ENCODE measurements at places on chromosomes 2 and 18.

DNA sequence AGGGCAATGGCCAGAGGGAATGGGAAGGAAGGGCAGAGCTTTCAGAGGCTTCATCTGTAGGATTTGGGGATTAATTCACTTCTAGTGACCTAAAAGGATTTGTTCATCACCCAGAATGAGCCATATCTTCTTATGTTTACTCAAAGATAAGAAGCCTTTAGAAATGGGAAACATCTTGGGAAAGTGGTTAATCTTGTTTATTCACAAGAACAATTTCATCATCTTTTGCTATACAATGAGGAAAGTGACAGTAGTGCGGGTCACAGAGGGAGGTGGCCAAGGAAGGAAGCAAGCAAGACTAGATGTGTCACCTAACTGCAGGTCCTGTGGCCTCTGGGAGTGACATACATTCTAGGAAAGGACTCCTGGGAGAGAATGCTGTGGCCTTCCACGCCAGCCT, 140.4 kb upstream of the ALPP start:
- no peak for DNase-seq

- DNase-seq: no peak
Measured at GRCh38 chr2:23460228-23460627, 75.2 kb downstream of the KLHL29 start.

- DNase-seq: no peak
Measured at GRCh38 chr2:222568865-222569264, 87.0 kb downstream of the FARSB start.

- DNase-seq: no peak
Measured at GRCh38 chr2:207515671-207516070, 14.1 kb upstream of the CREB1 start.

- no peak for DNase-seq
Measured at GRCh38 chr2:31440764-31441163, 26.2 kb upstream of the XDH start.

- DNase-seq: no peak
Measured at GRCh38 chr18:23421277-23421676, 31.8 kb upstream of the RIOK3 start.

- DNase-seq: no peak
Measured at GRCh38 chr2:230052299-230052698, 16.4 kb downstream of the SLC16A14 start.

DNA sequence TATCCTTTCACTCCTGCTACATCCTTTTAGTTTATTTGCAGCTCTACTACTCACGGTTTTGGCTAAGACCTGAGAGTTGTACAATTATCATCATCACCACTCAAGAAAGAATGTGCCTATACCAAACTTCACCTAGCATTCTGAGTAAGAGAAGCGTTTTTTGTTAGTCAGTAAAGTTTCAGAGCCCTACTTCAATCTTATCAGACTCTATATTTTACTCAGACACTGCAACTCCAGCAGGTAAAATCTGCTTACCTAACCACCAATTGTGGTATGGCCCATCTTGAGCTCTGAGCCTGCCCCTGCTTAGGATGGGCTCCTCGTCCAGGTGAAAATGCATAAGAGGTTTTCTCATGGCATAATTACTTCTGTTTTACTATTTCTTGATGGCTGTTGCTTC, 37.1 kb downstream of the ICOS start:
- DNase-seq: no peak

DNA sequence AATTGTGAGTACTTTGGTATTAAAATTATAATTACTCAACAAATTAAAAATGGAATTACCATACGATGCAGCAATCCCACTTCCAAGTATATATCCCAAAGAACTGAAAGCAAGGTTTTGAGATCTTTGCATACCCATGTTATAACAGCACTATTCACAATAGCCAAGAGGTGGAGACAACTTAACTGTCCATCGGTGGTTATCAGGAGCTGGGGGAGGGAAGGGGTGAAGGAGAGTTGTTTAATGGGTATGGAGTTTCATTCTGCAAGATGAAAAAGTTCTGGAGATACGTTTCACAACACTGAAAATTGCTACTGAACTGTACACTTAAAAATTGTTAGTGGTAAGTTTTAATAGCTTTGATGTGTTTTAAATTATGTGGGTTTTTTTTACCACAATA, 25.7 kb downstream of the RAB10 start:
- no peak for DNase-seq

Data from stimulated activated CD8-positive, alpha-beta memory T cell treated with anti-CD3 and anti-CD28 coated beads, Interleukin-4, amount 100 ng/mL, for 1 hour (primary cell).